ENCODE measurements at places on chromosomes 5 and 9. TPM values are rescaled to one million over a fixed set of nuclear protein-coding genes. Genes with fewer than 3 reads are reported as not detected.

GRCh38 chr9:4704129-4704528 lies 24.8 kb downstream of the CDC37L1 start:
- no peak overlapping the region for H3K4me3 ChIP-seq
- peak; percentile 55 for DNase-seq
- no peaks in the 10 kb centered on the region for H3K27me3 ChIP-seq
- H3K27ac ChIP-seq = peak overlapping the region; percentile 26
- peaks cover 60% of the 10 kb centered on the region for H3K36me3 ChIP-seq

DNA sequence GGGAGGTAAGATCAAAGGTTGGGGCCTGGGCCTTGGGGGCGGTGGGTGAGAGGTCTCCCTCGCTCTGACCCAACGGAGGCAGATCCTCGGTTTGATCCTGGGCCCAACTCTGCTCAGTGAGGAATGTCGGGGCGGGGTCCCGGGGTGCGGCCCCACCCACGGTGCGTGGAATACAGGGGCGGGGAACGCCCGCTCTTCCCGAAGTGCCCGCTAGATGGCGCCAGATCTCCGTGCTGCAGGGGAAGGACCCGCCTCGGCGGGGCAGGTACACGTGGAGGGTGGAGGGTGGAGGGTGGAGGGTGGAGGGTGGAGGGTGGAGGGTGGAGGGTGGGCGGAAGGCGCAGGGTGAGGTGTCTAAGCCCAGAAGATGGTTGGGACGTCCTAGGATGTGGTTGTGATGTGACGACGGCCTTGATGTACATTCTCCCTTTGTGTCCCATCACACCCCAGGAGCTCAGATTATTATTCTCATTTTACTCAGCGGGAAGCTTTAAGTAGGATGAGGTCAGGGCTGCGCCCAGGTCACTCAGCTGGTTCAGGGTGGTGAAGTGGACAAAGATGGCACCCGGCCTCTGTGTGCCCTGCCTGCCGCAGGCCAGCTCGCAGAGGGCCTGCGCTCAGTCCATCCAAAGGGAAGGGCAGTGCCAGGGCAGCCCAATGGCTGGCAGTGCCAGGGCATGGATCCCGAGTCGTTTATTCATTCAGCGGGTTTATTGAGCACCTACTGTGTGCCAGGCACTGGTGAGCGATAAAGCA lies 9.4 kb upstream of the RPS14 start:
- no peaks in the 10 kb centered on the region for H3K36me3 ChIP-seq
- peak; percentile 74 for DNase-seq

DNA sequence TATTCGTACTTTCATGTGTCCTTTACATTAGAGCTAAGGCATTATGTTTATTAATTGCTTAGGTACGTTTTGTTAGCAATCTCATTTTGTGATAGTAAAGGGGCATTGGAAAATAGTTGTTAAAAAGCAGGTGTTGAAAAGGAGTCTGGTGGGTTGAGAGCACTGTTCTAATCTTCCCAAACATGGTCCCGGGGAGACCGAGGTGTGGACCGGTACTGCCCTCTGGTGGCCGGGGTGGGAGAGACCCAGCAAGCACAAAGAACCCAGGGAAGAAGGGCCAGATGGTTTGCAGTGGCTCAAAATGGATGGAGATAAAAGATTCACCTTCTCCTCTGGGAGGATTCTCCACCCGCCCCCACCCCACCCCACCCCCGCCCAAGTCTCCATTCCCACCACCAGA lies 26.1 kb downstream of the IDNK start:
- no peak overlapping the region for H3K27ac ChIP-seq
- no peaks in the 10 kb centered on the region for H3K4me1 ChIP-seq
- peaks cover 26% of the 10 kb centered on the region for H3K36me3 ChIP-seq

- peak overlapping the region; percentile 49 for H3K27ac ChIP-seq
- peak; percentile 67 for DNase-seq
- H3K36me3 ChIP-seq = no peaks in the 10 kb centered on the region
- H3K4me3 ChIP-seq = no peak overlapping the region
These were observed 49.8 kb upstream of the RPS23 start for GRCh38 chr5:82327941-82328340.

GRCh38 chr5:109041317-109041716 lies 293.6 kb downstream of the FER start:
- no peak overlapping the region for H3K4me3 ChIP-seq
- H3K4me1 ChIP-seq = no peaks in the 10 kb centered on the region
- no peaks in the 10 kb centered on the region for H3K36me3 ChIP-seq
- no peaks in the 10 kb centered on the region for H3K27me3 ChIP-seq
- DNase-seq = no peak
- no peak overlapping the region for H3K27ac ChIP-seq

DNA sequence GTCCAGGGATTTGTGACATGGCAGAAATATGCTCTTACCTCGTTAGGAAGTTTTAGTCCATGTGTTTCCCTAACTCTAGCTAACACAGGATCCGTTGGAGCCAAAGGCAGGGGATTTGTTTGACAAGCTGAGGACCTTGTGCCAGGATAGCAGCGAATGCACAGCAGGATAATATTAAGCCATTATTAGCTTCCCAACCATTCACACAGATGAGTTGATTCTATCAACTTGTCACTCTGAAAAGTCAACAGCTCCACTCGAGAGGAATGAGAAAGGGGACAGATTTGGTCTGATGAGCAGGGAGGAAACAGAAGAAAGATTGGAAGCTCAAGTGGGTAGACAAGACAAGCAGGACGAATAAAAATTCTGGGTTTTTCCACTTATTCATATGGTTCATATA lies 106.2 kb downstream of the FSTL4 start:
- H3K27ac ChIP-seq = no peak overlapping the region
- no peak for DNase-seq
- no peaks in the 10 kb centered on the region for H3K36me3 ChIP-seq
- H3K4me1 ChIP-seq = no peaks in the 10 kb centered on the region

DNA sequence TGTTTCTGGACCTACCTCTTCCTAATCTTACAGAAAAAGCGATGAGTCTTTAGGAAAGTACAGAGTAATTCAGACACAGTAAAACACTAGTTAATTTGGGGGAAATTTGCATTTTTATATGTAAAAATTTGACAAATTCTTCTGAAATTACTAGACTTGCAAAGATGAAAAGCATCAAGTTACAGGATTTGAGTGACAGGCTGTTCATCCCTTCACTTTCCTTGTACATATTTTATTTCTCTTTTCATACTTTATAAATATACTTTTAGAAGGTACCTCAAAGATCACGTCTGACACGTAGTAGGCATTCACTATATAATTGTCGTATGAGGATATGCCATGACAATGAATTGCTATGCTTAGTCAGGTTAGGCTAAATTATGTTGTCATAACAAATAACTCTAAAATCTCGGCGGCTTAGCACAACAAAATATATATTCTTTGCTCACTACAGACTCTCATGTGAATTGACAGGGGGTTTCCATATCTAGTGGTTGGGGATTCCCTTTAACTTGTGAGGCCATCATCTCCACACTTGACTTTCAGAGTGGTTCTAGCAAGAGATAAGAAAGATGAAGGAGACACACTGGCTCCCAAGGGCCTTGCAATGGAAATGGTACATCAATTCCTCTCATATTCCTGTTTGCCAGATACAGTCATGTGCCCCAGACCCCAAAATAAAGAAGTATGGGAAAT lies 154.1 kb upstream of the TUT7 start:
- no peak overlapping the region for H3K4me3 ChIP-seq
- no peaks in the 10 kb centered on the region for H3K4me1 ChIP-seq
- no peaks in the 10 kb centered on the region for H3K27me3 ChIP-seq
- H3K27ac ChIP-seq = no peak overlapping the region
- DNase-seq = no peak

DNA sequence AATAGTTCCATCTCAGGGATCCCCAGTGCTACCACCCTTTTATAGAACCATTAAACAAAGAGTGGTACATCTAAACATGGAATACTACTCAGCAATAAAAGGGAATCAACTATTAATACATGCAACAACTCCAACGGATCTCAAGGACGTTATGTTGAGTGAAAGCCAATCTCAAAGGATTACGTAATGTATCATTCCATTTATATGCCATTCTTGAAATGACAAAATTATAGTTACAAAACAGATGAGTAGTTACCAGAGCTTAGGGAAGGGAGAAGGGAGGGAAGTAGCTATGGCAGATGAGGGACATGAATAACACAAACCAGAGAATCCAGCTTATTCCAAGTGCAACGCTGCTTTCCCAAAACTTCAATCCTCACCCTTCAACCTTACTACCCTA lies 69.5 kb downstream of the ACTL7B start:
- peak; percentile 22 for DNase-seq
- H3K4me3 ChIP-seq = no peak overlapping the region
- peaks cover 27% of the 10 kb centered on the region for H3K4me1 ChIP-seq
- H3K27ac ChIP-seq = no peak overlapping the region
- no peaks in the 10 kb centered on the region for H3K36me3 ChIP-seq

DNA sequence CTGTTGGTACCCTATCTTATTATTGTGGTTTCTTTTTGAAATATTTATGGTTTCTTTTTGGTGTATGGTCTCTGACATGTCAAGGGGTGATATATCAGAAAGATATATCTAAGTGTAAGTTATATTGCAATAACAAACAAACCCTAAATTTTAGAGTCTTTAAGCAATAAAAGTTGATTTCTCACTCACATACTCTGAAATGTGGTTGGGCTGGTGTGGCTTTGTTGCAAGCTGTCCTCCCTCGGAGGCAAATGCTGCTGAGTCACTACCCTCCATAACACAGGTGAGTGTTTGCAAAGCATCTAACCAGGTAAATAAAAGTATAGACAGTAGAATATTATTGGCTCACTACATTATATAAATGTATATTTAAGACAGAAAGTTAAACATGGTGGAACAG lies 253.2 kb downstream of the CDH18 start:
- H3K4me3 ChIP-seq = no peak overlapping the region
- no peaks in the 10 kb centered on the region for H3K27me3 ChIP-seq
- H3K36me3 ChIP-seq = no peaks in the 10 kb centered on the region
- no peak overlapping the region for H3K27ac ChIP-seq

DNA sequence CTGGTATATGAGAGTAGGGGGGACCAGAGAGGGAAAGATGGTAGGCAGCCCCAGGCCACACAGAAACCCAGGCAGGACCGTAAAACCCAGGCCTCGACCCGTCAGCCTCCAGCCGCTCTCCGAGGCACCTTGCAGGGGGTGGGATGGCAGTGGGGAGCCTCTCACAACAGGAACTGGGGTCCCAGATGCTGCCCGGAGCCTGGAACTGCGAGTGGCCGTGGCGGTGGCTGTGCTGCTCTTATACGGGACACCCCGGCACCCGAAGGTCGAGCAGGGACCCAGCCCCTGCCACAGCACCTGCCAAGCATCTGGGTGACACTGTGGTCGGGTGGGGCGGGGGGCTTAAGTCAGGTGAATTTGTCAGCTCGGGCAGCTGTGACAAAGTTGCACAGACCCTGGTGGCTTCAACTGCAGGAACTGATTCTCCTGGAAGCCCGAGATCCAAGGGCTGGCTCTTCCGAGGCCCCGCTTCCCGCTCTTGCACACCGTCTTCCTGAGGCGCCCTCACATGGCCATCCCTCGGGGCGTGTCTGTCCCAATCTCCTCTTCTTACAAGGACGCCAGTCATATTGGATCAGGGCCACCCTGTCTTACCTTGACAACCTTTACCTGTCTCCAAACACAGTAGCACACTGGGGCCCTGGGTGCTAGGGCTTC lies 47.6 kb upstream of the EGFL7 start:
- H3K27ac ChIP-seq = no peak overlapping the region
- no peaks in the 10 kb centered on the region for H3K36me3 ChIP-seq
- H3K4me3 ChIP-seq = no peak overlapping the region
- H3K4me1 ChIP-seq = no peaks in the 10 kb centered on the region
- no peaks in the 10 kb centered on the region for H3K27me3 ChIP-seq

DNA sequence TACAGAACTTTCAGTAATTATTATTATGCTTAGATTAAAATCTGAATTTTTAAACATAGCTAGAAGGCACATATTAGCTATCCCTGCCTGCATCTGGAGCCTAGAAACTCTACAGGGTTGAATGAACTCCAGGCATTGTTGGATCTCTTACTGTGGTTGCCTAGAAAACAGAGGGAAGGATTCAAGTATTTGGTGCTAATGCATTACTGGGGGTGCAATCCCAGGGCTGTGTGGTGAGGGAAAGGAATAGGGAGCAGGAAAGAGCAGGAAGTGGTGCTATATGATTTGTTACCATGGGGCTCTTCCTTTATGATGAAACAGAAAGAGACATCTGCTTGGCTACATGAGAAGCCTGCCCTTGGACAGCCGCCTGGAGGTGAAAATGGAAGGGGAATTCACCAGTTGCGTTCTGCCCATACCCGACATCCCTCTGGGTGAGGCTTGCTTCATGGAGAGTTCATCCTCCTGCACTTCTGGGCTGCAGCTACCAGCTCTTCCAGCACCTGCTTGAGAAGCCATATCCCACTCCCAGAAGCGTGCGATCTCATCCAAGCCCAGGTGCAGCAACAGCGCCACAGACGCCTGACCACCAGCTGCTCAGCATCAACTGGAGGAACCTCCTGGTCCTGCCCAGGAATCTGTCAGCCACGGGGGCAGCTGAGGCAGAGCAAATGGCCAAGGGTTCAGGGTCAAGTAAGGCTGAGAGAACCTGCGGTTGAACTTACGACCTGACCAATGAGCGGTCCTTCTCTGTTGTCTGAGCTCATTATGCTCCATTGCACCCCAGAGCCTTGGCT lies 362.8 kb downstream of the SEMA5A start:
- DNase-seq = no peak
- H3K27ac ChIP-seq = no peak overlapping the region
- H3K4me3 ChIP-seq = no peak overlapping the region
- no peaks in the 10 kb centered on the region for H3K27me3 ChIP-seq
- 0 out of 2 replicates have a peak, but pooled peaks cover 4% of the 10 kb centered on the region for H3K36me3 ChIP-seq
- H3K4me1 ChIP-seq = peaks cover 6% of the 10 kb centered on the region

- H3K27ac ChIP-seq = no peak overlapping the region
- no peaks in the 10 kb centered on the region for H3K36me3 ChIP-seq
- H3K27me3 ChIP-seq = peaks cover 50% of the 10 kb centered on the region
- H3K4me1 ChIP-seq = no peaks in the 10 kb centered on the region
These were observed 316.9 kb downstream of the ADGRV1 start for GRCh38 chr5:90875456-90875855.

DNA sequence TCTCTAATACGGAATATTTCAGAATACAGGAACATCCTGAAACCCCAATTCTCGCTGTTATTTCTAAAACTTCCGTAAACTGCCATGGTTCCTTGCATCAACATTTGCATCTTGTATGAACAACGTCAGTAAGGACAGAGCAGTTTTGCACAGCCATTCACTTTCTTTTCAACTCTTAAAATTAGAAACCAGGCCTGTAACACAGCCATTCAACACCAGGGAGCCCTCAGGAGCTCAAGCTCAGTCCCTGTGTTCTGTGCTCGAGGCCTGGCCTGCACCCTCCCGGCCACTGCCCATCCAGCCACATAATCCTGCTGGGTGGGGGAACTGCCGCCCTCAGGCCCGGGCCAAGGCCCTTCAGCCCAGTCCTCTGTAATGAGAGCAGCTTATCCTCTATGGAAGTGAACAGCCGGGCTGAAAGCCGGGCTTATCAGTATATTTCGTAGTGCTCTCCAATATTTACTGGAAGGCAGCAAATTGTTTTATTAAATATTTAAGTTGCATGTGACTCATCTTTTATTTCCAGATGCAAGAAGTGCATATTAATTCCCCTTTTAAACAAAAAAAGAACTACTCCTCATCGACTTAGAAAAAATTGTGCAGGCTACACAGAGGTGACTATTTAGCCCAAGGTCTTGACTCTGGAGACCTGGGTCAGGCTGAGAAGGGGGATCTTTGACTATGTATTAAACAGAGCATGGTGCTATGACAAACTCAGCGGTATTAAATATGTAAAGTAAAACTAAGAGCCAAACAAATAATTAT lies 33.2 kb upstream of the SLC6A3 start:
- H3K27ac ChIP-seq = no peak overlapping the region
- H3K27me3 ChIP-seq = no peaks in the 10 kb centered on the region
- no peak overlapping the region for H3K4me3 ChIP-seq
- peaks cover 20% of the 10 kb centered on the region for H3K36me3 ChIP-seq
- DNase-seq = no peak

The ZFP37 gene
- total RNA-seq = 1.7 TPM

The NDUFS6 gene
- 39.6 TPM for total RNA-seq

The SLIT3 gene
- total RNA-seq = 61.9 TPM

The SLC6A3 gene
- not detected for total RNA-seq
